ENCODE measurements at places on chromosomes 2 and 18.

DNA sequence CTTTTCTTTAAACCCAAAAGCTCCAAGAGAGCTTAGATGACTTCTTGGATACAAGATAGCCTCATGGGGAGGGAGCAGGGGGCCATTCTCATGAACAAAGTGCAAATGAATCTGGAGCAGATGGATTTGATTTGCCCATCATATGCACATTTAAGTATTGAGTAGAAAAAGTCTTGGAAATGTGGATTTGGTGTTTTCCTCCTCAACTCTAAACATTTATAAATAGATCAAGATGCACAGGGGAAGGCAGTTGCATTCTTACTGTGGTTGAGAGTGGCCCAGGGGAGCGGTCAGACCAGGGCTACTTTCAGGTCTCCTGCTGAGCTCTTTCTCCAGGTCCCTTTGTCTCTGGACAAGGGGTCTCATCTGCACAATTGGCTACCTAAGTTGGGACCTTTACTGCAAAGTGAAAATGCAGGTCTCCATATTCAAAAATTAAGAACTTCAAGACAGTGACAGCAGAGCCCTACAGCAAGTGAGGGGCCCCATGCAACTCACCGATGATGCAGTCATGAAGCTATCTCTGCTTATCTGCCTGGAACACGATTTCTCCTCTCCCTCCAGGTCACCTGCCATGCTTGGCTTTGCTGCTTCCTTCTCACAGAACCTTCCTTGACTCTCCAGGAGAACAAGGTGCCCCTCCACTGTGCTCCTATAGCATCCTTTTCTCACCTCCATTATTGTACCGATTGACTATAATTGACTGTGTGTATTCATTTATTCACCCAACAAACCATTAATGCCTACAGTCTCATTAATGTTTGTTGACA, 145.4 kb downstream of the LPIN1 start:
- no peak for DNase-seq

DNA sequence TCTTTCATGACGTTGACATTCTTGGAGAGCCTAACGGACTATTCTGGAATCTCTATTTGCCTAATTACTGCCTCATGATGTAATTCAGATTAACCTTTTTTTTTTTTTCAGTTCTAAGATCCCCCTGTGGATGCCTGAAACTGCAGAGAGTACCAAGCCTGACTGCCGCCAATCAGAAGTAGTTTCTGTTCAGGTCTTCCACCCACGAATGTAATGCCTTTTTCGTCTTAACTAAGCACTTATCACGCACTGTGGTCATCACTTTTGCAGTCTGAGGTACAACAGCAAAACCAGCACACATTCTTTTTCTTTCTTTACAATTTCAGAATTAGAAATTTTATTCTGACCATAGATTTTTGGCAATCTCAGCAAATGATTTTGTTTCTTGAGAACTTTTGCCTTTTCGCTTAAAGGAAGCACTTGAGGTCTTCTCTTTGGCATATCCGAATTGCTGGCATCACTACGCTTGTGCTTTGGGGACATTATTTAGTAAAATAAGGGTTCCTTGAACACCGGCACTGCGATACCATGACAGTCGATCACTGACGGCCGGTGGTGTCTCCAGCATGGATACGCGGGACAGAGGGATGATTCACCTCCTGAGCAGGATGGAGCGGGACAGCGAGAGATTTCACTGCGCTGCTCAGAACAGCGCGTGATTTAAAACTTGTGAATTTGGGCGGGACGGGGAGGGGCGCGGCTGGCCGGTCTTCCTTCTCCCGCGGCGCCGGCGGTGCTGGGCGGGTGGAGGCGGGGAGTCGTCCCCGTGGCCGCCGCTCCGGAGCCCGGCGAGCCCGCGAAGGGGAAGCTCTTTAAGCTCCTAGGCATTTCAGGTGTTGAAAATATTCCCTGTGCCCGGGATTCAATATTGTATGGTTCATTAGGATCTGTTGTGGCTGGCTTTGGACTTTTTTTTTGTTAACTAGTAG, 32.0 kb upstream of the GPR55 start:
- peak; percentile 86 for DNase-seq

GRCh38 chr2:104772996-104773395, 80.9 kb upstream of the POU3F3 start:
- no peak for DNase-seq

GRCh38 chr2:38129987-38130386, 54.0 kb upstream of the CYP1B1 start:
- no peak for DNase-seq

- no peak for DNase-seq
Observed at GRCh38 chr2:81528852-81529480, 1224.4 kb upstream of the LRRTM1 start.

DNA sequence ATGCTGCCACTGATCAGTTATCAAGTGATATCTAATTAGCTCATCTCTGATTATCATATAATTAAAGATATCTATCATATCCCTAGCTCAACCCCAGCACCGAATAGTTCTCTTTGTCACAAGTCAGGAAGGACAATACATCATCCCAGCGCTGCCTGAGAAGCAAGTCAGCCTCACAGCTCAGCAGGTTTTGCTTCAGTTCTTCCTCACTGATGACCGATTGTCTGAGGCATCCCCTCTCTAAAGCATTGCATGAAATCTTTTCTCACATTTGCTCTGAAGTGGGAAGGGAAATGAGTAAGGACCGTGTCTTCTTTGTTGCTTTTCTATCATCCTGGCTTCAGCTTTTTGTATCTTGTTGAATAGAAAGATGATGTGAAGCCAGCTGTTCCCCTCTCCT, 247.9 kb downstream of the CMPK2 start:
- DNase-seq: no peak

DNA sequence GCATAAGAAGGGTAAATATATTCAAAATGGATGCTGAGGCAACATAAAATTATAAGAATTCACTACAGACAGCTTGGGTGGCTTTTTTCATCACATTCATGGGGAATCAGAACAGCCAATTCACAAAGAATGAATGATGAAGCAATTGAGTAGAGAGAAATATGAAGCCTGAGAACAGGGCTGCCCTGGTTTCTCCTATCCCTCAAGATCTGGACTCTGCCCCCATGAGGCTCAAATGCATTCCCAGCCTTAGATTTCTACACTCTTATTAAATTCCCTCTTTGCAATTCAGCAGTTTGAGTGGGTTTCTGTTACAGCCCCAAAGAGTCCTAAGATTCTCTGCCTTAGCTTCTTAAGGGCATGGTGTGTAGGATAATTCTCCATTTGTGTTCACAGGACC, 172.5 kb downstream of the MAIP1 start:
- DNase-seq: no peak

- peak; percentile 24 for DNase-seq
Observed at GRCh38 chr2:160491911-160492371, 1.7 kb downstream of the RBMS1 start.

DNA sequence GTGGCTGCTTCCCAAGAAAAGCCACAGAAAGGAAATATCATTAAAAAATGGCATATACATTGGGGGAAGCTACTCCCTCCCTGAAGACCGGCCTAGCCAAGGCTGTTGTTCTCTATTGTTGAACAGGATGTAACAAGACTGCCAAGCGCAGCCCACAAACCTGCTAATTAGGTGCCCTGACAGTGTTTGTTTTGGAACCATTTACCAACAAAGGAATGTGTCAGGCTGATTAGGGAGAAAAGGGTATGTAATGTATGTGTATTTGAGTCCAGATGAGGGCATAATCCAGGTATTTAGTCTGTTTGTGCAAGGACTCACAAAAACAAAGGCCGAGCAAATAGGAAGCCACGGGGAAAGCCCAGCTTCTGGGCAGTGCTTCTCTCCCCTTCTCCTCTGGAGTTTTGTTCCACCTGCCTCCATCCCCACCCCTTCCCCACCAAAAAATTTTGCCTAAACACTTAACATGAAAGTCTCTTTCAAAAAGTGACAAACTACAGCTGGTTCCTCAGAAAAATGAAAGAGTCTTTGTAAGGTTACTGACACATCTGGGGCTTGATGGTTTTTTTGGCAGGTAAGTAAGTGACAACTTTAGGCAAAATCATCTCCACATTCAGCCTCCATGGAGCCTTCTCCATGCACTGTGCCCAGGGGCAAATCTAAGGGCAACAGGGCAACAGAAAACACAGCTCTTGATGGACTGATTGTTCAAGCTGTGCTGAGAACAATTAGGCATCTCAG, 78.3 kb upstream of the FZD5 start:
- peak; percentile 23 for DNase-seq

DNA sequence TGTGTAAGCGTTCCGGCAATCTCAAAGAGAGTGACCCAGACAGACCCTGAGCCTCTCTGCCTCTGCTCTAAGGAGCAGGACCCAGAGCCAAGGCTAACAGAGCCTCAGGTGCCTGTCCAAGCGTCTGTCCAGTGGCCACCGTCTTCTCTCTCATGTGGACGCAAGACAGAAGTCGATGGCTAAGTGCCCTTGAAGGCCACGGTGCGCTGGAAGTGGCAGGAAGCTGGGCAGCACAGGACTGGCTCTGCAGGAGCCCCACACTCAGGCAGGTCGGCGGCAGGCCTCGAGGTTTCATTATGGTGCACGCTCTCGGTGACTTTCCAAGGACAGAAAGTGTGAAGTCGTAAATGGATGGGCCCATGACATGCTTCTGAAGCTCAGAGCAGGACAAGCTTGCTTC, 49.1 kb downstream of the HDAC4 start:
- DNase-seq: no peak

DNA sequence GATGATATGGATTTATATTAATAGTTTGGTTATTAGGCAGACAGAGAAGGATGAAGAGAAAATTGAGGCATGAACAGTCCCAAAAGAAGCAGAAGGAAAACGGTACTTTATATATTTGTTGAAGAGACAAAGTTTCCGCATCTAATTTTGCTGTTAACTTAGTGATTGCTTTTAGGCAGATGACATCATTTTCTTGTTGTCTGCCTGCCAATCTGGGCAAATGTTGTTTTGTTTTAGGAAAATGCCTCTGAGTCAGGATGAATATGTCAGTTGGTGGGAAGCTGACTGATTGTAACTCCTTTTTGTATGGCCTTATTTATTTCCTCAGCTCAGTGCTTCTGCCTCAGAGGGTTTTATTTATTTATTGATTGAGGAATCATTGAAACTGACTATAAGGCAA, 52.5 kb upstream of the CAVIN2 start:
- DNase-seq: peak; percentile 25

DNA sequence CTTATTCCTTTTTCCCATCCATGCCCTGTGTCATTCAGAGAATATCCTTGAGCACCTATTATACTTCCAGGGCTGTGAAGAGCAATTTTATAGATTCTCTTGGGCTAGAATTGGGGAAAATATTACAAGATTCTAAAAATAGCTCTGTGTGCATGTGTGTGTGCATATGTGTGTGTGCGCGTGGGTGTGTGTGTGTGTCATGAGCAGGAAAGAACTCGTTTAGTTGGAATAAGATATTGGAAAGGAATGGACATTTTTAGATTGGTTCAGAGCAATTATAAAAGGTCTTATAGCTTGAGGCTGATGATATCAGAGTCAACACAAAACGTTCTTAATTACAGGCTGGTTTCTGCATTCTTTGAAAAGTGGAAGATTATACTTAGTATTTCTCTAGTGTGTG, 212.1 kb upstream of the COPS8 start:
- no peak for DNase-seq

DNA sequence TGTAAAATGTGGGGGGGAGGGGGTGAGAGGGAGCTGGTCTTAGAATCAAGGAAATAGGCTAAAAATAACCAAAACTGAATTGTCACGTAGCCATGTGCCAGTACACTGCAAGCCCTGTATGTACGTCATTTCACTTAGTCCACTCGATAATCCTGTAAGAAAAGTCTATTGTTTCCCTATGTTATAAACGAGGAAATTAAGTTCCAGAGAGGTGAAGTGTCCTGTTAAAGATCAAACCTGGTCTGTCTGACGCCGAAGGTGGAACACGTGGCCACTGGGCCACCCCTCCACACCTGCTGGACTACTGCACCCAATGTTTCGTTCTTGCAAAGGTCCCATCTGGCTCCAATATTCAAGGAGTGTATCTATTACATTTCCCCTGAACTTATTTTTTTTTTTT, 29.6 kb downstream of the TFCP2L1 start:
- DNase-seq: no peak

GRCh38 chr2:27471961-27472360, 17.6 kb downstream of the IFT172 start:
- DNase-seq: no peak

- DNase-seq: no peak
Observed at GRCh38 chr2:218671097-218671653, 627 bp downstream of the RNF25 start.

GRCh38 chr2:183093857-183094657, 15.5 kb downstream of the DUSP19 start:
- no peak for DNase-seq

GRCh38 chr18:55588870-55589595, 1.0 kb upstream of the TCF4 start:
- DNase-seq: no peak

DNA sequence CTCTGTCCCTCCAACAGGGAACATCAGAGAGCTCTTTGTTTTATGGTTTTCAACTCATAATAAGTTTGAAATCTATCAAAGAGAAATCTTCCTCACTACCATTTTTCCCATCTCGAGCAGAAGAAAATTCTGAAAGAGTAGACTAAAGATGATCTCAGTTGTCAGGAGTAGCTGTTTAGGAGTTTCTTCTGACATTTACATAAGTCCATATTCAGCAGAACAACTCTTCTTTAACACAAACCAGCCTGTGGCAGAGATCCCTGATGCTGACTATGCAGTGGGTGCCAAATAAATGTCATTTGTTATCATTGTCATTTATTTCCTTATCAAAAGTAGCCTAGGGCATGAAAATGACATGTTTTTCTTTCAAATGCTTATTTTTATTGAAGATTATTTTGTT, 380.7 kb downstream of the MBD2 start:
- no peak for DNase-seq

DNA sequence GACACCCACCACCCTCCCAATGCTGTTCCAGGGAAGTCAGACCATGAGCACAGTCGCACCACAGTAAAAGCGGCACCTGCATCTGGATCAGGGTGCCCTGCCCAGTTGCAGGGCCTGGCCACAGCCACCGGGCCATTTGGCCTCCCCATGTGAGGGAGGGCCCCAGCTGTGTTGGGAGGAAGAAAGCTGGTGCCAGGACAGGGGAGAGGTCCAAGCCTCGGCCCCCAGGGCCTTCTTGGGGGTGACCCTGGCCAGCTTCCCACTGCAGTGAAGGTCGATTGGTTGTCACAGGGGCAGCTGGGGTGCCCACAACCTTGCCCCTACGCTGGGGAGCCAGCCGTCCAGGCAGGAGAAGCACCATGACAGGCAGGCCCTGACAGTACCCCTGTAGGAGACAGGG, 183.2 kb upstream of the RAB6C start:
- DNase-seq: no peak

DNA sequence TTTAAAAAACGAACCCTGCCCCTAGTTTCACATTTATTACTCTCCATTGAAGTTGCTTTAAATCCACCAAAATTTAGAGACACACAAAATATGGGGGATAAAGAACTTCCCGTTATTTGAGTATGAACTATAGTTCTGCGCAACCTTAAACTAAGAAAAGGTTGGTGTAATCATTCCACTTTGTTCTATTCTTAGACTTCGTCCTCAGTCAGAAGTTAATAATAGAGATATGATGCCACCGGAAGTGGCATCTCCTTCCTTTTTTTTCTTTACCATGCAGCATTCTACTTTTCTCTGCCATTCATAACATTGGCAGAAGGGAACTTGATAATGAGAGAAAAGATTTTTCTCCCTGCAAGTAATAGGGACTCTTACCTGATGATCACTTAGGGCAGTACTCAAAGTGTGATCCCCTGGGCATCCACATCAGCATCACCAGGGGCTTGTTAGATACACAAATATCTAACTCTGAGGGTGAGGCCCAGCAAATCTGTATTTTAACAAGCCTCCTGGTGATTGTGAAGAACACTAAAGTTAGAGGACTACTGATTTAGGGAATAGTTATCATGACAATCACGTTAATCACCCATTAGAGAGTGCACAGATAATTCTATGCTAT, 147.7 kb upstream of the DTNA start:
- no peak for DNase-seq

- DNase-seq: no peak
Observed at GRCh38 chr18:62409821-62410220, 84.7 kb downstream of the TNFRSF11A start.

All from urothelium cell line (cell line).